ENCODE measurements at places on chromosomes 16 and 17. TPM values are rescaled to one million over a fixed set of nuclear protein-coding genes. Genes with fewer than 3 reads are reported as not detected.

DNA sequence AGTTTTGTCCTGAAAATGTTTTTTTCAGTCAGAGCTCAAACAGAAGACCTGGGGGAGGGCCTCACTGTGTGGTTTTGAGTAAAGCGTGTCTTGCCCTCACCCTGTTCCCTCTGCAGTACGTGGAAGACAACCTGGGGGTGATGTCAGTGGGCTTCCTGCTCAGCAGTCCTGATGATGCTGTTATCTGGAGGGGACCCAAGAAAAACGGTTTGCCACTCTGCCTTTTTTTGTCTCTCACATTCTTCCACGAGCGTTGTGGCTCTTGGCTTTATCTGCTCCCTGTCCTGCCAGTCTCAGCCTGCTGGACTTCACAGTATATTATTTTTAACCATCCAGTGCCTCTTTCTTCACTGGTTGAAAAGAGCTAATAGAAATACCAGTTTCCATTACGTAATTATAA, 12.9 kb downstream of the NUBP1 start:
- DNase-seq, result no peak

GRCh38 chr17:31489295-31490018, 98.0 kb downstream of the RAB11FIP4 start:
- no peak for DNase-seq

The SLC6A2 gene
- total RNA-seq, result not detected

The CDRT15 gene
- total RNA-seq, result not detected

The TP53TG3B gene
- total RNA-seq, result not detected

DNA sequence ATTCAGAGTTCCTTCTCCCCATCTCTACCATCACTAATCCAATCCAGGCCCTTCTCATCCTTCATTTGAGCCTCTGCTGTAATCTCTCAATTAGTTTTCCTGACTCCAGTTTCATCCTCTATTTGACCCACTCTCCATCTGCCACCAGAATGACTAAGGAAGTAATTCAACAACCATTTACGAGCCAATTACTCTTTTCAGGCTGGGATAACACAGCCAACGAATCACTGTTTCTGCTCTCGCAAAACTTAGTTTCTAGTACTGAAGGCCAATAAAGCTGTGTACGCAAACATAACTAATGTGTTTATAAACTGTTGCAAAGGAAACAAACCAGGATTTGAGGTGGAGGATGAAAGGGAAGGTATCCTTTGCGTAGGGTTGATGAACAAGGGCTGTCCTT, 53.7 kb downstream of the MAP2K6 start:
- no peak for DNase-seq

The CRHR1 gene
- not detected for total RNA-seq

- peak; percentile 69 for DNase-seq
These were observed 35.8 kb downstream of the SRCIN1 start for GRCh38 chr17:38569701-38570512.

The PYY gene
- not detected for total RNA-seq

GRCh38 chr16:83227336-83227735, 580.4 kb upstream of the HSBP1 start:
- no peak for DNase-seq

DNA sequence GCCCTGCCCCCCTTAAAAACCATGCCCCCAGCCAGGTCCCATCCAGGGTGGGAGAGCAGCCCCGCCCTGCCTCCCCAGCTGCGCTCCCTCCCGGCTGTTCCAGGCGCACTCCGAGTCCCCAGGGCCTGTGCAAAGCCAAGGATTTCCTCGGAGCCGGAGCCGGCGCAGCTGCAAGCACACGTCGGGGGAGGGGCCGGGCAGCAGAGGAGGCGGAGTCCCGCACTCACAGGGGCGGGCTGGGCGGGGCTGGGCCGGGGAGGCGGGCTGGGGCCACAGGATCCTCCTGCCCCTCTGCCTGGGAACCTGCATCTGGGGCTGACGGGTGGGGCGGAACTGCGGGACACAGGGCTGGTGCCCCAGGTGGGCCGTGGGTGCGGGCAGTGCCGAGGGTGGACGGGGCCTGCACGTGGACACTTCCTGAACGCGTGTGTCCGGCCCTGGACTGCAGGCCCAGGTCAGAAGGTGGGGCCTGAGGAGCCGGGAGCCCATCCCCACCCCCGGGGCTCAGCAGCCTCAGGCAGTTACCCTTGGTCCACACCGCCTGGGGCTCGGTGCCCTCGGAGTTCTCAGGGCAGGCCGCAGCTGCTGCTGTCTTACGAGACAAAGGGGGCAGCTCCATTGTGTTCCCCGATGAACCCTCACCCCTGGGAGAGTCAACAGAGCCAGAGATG, 24.0 kb upstream of the SSTR5 start:
- peak; percentile 30 for DNase-seq

The CFAP97D1 gene
- total RNA-seq, result not detected

- peak; percentile 66 for DNase-seq
These were observed 82.2 kb downstream of the PLXDC1 start for GRCh38 chr17:39069114-39069756.

GRCh38 chr16:72092832-72093447, 480 bp downstream of the TXNL4B start:
- DNase-seq, result peak; percentile 37

The TBC1D3I gene
- total RNA-seq, result not detected

The TEKT1 gene
- total RNA-seq, result not detected

The NBR1 gene
- total RNA-seq, result 42.8 TPM

DNA sequence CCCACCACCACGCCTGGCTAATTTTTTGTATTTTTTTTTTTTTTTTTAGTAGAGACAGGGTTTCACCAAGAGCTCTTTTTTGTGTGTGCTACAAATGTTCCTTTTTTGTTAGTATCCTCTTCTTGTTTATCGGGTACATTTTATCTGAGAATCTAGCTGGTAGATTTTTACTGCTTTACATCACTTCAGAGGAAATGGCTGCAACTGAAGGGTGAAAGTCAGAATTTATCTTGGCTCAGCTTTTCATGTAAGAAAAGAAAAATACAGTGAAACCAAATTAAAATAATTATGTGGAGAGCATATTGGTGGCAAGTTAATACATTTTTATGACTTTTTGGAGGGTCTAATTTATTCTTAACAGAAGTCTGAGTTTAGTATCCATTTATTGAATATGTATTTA, 26.0 kb downstream of the CBFB start:
- no peak for DNase-seq
